T-helper 1 cell (primary cell): ENCODE measurements at places on chromosomes 4 and X.

DNA sequence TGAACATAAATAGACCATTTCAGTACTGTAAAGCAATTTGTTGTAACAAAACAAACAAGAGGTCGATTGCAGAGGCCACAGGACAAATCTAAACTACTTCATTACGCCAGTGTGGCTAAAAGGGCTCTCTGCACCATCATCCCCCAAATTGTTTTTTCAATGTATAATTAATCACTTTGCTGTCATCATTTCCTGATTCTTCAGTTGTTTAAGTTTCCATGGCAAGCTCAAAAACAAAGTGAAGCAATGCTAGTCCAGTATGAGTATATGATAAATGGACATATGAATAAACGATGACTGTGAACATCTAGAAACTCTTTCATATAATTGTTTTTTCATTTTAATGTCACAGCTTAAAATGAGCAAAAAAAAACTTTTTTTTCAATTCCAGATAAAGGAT lies 235.4 kb upstream of the FGF13 start:
- DNase-seq, result no peak

- DNase-seq, result no peak
These were observed 20.0 kb upstream of the CAMK2D start for GRCh38 chr4:113781439-113782040.

DNA sequence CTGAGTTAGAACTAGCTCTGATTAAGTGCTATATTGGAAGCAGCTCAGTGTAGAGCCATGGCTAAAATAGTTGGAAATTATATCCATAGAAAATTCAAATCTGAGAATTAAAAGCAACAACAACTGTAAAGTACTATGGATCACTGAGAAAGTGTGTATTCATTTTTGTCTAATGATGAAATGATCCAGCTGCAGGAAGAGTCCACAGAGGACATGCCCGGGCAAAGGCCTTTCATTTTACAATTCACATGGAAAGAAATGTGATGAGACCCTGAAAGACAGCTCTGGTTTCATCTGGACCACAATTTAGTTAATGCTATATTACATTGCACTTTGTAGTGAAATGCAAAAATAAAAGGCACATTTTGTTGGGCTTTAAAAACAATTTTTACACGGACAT lies 196.8 kb upstream of the FAT1 start:
- no peak for DNase-seq

DNA sequence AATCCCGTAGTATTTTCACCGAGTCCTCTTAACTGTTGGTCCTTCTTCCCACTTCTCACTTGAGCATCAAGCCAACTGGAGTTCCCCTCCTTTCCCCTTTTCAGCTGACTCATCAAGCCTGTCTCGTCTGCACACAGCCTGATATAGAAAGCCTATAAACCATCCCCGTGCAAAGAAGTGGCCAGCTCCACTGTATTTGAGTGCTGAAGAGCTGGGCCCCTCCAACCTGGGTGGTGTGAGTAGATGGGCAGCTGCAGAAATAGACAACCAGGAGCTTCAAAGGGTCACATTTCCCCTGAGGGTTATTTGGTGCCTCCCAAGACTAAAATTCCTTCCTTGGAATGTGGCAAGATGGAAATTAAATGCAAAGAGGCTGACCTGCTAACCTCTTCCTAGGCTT lies 199.7 kb downstream of the HS6ST2 start:
- DNase-seq, result no peak

- DNase-seq, result no peak
These were observed 67.0 kb downstream of the UCHL1 start for GRCh38 chr4:41323706-41324105.

DNA sequence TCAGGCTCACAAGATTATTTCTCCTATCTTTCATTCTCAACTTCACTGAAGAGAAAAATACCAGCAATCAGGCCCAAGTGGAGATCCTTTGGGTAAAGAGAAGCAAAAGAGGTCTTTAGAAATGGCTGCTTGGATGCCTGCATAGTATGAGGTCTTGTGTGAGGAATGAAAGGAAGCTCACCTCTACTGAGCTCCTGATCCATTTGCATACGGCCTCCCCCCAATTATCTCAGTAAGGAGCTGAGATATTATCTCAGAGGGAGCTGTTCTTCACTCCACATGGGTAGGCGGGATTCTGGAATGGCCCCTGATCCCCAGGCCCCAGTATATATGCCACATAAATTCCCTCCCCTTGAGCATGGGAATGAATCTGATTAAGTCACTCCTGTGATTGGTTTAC lies 75.8 kb downstream of the EVC2 start:
- no peak for DNase-seq

DNA sequence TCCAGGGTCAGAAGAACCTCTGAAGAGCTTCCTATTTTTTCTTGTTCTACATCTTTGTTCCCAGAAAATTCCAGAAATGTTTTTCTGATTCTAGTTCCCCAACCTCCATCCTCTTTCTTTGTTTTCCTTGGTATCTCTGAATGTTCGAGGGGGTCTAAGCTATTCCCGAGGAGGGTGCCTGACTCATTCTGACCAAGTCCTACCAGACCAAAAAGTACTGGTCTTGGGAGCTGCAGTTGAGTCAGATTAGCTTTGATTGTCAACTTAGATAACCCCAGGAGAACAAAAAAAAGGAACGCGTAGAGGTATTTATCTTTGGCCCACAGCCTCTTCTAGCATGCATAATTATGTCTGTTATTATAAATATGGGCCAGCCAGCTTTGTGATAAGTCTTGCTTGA lies 12.1 kb upstream of the TENM3 start:
- no peak for DNase-seq

GRCh38 chrX:133546441-133546840 lies 131.2 kb upstream of the GPC4 start:
- DNase-seq, result no peak

DNA sequence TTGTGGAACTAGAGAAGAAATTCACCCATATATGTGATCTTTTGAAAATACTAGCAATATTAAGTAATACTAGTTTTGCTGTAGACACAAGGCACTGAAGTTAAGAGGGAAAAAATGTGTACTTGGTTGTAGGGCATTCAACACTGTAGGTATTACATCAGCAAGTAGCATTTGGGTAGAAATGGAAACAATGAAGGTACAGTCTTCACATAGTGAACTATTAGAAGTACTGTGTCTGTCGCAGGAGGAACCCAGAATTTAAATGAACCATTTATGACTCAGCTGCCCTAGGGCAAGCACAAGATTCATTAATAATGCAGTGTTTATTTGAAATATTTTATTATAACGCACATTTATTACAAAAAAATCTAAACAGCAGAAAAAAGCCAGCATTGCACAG lies 572.7 kb upstream of the TENM3 start:
- no peak for DNase-seq

GRCh38 chr4:154457471-154457870 lies 34.1 kb downstream of the DCHS2 start:
- no peak for DNase-seq

DNA sequence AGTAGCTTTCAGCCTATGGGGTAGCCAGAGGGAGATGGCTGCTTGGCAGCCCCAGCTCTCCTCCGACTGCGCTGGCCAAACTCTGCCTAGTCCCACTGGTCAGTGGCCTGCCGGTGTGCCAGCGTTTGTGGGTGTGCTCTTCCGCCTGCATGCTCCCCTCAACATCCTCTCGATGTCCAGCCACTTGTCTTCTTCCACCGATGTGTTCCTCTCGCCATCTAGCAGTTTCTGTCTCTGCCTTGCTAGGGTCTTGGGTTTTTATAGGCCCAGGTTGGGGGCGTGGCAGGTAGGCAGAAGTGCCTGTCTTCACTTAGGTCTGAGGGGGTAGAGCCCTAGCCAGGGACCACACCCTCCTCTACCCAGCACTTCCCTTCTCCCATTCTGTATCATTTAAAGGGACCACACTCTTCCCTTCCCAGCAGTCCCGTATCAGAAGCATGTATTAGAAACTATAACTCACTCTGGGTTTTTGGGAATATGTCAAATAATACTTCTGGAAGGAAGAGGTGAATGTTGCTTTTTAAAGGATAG lies 124.4 kb downstream of the KDM6A start:
- DNase-seq, result no peak

DNA sequence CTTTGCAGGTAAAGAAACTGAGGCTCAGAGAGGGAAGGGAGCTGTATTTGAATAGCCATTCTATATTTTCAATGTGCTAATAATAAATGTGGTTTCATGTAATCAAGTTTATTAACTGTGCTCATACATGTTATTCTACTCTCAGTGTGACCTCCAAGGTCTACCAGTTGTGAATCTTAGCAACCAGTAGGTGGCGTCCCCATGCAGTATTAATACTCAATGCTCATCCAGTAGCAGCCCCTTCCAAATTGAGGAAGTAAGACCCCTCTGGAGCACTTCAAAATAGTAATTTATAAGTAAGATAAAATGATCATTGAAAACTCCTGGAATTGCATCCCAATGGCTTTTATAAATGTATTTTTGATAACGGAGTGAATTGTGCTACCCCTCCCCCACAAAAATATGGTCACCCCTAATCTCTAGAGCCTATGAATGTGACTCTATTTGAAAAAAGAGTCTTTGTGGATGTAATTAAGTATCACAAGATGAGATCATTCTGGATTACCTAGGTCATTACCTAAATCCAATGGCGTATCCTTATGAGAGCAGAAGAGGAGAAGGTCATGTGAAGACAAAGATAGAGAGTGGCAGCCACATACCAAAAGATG lies 20.4 kb upstream of the SEPSECS start:
- no peak for DNase-seq

GRCh38 chrX:136250191-136251040 lies 784 bp downstream of the MAP7D3 start:
- DNase-seq, result peak; percentile 25
